ENCODE measurements at places on chromosomes 6 and 20. TPM values are rescaled to one million over a fixed set of nuclear protein-coding genes. Genes with fewer than 3 reads are reported as not detected.

- DNase-seq = no peak
Measured at GRCh38 chr20:41415191-41415590, 48.6 kb upstream of the EMILIN3 start.

DNA sequence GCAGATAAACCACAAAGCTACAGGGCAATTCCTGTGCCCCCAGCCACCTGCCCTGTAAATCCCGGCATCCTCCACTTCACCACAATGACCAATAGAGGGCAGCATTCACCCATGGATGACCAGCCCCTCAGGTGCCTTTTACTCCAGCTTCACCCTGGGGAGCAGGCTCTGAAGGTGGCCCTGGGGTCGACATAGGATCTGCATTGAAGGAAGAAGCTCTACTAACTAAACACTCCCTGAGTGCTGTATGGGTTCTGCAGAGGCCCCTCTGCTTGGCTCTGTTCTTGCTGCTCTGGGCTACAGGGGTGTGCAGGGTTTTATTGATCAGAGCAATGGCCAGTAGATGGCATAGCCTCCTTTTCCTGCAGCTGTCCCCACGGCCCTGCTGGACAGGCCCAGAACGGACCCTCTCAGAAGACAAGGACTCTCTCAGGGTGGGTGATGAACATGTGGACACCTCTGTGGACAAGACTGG is 20.3 kb downstream of the CST4 start:
- peak; percentile 84 for DNase-seq

WFDC2 gene
- total RNA-seq = 14.3 TPM

OVOL2 gene
- 8.8 TPM for total RNA-seq

GRCh38 chr20:25532015-25532751 is 53.1 kb downstream of the NINL start:
- DNase-seq = no peak

PI3 gene
- 3.7 TPM for total RNA-seq

DNA sequence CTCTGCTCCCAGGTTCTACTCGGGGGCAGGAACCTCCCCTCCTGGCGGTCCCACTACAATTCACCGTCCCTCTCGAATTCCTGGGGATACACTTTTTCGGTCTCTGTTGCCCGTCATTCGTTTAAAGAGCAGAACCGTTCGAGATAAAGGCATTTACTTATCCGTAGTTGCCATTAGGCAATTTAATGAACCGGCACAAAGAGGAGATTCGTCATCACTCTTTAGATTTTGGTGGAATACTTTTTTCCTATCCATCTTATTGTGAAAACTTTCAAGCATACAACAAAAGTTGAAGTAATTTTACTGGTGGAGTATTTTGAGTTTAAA is 1.2 kb upstream of the CD24 start:
- DNase-seq = no peak

DNA sequence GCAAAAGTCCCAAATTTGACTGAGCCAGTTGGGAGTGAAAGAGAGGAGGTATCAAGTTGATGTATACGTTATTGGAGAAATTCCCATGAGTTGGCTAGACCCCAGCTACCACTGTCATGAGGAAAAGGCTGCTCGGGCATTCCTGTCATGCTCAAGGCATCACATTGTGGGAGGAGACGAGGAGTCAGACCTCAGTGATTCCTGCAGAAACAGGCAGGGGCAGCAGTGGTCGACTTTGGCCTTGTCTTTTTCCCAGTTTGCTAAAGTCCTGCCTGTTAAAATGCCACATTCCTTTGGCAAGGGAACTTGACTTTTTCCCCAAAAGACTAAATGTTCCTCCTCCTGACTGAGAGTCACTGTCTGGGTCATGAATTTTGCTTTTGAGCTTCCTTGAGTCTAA is 295.5 kb upstream of the HS3ST5 start:
- no peak for DNase-seq

GRCh38 chr6:163790266-163790840 is 375.8 kb downstream of the QKI start:
- no peak for DNase-seq

LRFN2 gene
- total RNA-seq = not detected

GRCh38 chr6:35090734-35091133 is 50.4 kb downstream of the TCP11 start:
- DNase-seq = no peak

DNA sequence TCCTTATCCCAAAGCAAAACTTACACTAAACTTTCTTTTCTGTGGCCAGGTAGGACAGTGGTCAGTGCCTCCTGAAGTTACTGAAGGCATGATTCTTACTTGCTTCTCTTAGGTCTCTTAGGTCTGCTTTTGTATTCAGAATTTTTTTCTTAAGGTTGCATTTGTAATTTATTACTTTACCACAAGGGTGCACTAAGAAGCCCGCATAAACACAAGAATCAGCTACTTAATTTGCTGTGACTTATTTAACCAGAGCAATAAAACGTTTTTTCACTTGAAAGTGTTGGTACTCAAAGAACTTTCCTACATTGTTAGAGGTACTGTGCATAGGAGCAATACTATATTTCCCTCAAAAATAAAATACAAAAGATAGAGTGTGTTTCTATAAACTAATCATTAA is 75.4 kb upstream of the LAMA2 start:
- DNase-seq = no peak

DNA sequence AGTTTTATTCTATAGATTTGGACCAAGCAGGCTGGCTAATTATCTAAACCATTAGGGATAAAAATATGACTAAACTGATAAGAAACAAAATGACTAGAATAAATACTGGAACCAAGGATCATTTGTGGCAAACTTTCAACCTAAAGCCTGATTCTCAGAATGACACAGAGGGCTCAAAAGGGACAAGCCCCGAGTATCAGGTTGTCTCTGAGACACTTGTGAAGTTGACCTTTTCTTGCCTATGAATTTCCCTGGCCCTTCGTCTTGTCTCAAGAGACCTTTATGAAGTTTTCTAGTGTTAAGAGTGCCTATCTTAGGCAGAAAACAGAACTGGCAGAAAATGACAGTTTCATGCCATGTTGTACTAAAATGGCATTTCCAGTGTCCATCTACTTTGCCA is 68.3 kb downstream of the IMPG1 start:
- no peak for DNase-seq

DNA sequence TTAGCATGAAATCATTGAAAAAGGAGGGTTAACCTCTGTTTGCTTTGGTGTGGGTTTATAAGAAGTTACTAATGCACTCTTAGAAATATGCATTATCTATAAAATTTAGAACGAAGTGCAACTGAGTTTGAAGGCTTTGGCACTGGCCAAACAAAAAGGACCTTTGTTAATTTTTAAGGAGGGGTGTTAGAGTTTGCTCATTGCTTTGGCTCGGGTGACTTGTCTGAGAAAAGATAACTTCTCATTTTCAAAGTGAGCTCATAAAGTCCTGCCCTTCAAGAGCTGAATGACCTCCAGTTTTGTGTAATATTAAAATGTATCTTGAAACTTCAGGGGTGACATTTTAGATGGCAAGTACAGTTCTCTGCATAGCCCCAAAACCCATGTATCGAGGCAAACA is 25.9 kb downstream of the NEDD9 start:
- DNase-seq = no peak

DNA sequence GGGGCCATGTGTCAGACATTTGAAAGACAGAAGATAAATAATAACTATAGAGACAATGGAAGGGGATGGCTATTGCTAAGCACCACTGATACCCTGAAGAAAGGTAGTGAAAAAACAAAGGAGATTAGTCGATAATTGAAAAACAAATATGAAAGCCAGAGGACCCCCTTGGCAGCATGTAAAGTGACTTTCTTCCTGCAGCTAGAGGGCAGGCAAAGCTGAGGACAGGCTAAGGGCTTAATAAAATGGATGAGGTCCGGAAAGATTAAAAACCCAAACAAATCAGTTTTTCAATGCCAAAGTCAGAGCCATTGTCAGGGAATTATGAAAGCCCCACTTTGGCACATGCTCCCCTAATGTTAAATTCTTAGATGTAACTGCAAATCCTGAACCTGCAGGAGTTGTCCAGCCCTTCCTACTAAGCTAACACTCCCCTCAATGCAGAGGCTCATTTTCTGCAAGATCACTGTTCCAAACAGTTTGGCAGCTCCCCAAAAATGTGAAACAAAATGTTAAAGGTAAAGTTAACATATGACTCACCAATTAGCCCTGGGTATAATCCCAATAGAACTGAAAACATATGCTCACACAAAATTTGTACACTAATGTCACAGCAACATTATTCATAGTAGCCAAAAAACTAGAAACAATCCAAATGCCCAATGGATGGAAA is 1177.9 kb downstream of the GRIK2 start:
- DNase-seq = no peak

HELZ2 gene
- total RNA-seq = 36.5 TPM

HTR1E gene
- total RNA-seq = not detected

NOX3 gene
- not detected for total RNA-seq

C20orf144 gene
- 0.51 TPM for total RNA-seq

GRCh38 chr6:3210024-3210610 is 17.3 kb downstream of the TUBB2B start:
- DNase-seq = no peak

DNA sequence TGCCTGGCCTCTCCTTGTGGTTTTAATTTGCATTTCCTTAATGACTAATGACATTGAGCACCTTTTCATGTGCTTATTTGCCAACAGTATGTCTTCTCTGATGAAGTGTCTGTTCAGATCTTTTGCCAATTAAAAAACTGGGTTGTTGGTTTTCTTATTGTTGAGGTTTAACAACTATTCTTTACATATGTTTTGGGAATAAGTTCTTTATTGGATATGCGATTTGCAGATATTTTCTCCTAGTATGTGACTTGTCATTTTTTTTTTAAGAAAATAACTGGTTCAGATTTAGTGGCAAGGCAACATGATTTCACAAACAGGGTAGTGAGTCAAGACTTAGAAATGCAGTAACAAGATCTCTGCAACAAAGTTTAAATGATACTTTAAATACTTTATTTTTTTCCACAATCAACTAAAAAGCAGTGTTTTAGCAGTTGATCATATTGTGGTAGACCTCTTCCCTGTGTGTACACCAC is 67.8 kb downstream of the TIAM2 start:
- no peak for DNase-seq

DNA sequence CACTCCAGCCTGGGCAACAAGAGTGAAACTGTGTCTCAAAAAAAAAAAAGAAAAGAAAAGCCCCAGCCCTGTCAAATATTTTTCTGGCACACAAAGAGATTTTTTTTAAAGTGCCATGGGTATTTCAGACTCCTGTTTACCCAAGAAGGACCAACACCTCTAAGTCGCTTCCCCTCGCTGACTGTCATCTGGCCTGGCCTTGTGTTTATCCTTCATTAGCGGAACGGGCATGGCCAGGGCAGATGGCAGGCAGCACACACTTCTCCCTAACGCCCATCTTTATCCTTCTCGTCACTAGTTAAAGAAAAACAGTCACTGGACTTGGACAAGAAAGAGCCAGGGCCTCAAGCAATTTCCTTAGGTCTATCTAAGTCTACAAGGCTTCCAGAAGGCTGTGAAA is 7.3 kb upstream of the CBFA2T2 start:
- DNase-seq = no peak

DNA sequence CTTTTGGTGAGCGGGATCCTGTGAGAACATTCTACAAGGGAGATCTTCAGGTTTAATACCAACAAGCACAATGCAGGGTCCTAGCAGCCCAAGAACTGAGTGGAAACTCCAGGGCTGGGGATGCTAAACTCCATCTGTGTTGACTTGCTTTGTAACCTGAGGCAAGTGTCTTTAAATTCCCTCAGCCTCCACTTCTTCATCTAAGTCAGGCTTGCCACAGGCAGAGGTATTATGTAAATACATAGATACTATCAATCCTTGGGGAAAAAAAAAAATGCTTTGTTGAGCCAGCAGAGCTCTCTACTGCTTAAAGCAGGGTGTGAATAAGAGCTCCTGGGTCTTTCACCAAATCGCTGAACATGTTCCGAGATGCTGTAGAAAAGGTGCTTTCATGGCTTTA is 114.2 kb upstream of the PHACTR1 start:
- DNase-seq = peak; percentile 10

MAP7 gene
- total RNA-seq = 57.4 TPM

DNA sequence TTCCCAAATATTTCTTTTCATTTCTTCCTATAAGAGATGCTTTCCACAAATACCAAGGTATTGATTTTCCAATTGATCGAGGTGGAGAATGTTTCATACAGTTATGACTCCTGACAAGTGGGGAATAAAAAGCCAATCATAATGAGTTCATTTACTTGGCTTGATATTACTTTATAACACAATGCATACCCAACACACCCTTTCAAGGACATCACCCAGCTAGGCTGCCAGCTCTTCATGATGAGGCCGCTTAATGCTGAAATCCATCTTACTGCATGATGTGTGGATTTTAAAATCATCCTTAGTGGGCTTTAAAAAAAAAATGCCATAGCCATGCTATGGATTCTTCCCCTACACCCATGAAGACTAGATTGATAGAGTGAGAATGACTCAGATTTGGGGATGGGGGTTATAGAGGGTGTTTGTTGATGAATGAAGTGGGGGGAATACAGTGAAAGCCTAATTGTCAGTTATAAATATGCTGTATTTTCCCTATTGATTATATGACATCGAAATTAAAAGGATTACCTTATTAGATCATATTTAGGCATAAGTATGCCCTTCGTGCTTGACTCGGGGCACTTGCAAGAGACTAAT is 75.9 kb downstream of the GNAS-AS1 start:
- no peak for DNase-seq

RSPH4A gene
- 0.20 TPM for total RNA-seq

GRCh38 chr6:54970337-54970736 is 123.8 kb downstream of the FAM83B start:
- DNase-seq = no peak

- no peak for DNase-seq
Measured at GRCh38 chr6:155093430-155093829, 98.3 kb downstream of the TIAM2 start.

LY6G6C gene
- total RNA-seq = 0.88 TPM

SMIM13 gene
- 18.8 TPM for total RNA-seq

ADGRF4 gene
- total RNA-seq = 10.6 TPM

DNA sequence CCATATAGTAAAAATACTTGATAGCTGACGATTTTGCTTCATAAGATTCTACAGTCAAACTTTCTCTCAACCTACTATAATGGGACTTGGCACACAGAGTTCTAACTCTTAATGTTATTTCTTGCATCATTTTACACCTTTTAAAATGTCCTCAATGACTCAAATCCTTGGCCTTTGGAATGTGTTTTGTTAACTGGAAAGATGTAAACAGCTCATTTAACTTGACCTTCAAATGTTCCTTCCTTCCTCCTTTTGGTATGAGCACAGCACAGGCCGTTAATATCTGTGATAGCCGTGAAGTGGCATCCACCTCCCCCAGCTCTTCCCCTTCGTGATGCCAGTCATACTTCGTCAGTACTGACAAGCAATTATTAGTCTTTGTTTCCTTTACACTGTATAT is 972.0 kb upstream of the CITED2 start:
- no peak for DNase-seq

C6orf132 gene
- total RNA-seq = 56.2 TPM

SLC22A23 gene
- total RNA-seq = 44.9 TPM

IL17F gene
- total RNA-seq = not detected

DNA sequence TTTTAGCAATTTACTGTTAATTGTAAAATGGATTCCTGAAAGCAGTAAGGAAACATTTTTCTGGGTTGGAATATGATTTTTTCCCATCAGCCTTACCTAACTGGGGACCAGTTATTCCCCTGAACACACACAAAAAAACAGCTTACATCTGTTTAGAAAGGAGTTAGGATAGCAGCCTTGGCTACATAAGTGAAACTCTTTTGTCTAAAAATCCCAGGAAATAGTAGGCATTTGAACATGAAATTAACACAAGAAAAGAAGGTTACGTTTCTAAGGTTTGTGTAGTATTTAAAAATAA is 696.2 kb upstream of the MARCKS start:
- DNase-seq = no peak

All from Caco-2 (cell line).